ENCODE measurements at places on chromosomes 16 and 17.
A peak's percentile ranks its signal among the peaks of the same experiment; 100 is the strongest.

DNA sequence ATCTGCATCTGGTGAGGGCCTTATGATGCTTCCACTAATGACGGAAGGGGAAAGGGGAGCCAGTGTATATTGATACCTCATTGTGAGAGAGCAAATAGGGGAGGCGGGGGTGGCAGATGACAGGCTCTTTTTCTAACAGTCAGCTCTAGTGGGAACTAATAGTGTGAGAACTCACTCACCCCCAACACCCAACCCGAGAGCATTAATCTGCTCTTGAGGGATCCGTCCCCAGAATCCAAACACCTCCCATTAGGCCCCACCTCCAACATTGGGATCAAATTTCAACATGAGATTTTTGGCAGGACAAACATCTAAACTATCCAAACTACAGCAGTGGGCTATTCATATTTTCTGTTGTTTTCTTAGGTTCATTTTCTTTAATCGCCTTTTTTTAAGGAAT lies 54.4 kb downstream of the BPTF start:
- no peak for DNase-seq

- DNase-seq, result no peak
These were observed 2.6 kb downstream of the C16orf92 start for GRCh38 chr16:30025574-30025973.

DNA sequence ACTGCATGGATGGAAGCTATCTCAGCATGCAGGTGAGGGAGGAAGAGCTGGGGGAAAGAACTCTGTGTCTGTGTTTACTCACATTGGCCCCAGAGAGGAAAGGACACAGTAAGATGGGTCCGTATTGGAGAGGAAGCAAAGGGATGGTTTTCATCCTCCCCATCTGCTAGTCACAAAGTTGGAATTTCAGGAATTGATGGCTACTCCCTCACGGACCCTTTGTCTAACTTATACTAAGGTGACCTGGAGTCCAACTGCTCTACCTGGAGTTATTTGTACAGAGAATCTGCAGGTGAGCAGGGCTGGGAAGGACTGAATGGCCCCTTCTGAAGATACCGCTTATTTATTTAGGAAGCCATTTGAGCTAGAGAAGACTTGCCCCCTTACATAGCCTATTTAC lies 55.1 kb downstream of the WNT3 start:
- DNase-seq, result no peak

- DNase-seq, result peak; percentile 55
These were observed 24.6 kb downstream of the GPT2 start for GRCh38 chr16:46908540-46909372.

DNA sequence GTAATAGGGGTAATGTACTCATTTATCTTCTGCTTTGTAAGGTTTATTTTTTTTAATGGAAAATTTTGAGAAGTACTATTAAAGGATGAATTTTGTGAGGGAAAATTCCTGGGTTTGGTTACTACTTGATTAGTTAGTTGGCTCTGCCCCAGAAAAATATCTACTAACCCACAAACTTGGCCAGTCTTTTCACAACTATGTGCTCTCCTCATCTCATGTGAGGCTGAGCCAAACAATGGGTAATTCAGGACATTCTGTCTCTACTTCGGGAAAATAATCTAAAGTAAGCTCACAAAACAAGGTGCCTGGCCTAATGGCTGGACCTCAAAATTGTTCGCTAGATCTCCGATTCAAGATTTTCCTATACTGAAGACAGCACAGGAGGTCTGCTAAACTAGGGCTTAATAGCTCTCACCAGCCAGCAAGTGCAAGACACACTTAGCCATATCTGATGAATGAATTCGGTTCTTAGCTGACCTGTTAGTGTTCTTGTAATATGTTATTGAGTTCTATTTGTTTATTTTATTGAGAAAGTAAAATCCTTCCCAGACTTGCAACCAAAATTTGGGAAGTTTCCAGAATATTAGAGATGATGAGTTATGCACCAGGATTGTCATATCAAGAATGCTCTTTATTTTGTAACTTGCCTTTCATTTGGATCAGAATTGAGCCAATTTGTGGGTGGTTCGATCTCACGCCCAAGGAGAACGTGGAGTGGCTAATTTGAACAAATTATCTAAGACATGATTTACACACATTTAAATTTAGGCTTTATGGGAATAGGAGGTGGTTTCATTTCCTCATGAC lies 5.7 kb downstream of the KCNJ16 start:
- peak; percentile 58 for DNase-seq

DNA sequence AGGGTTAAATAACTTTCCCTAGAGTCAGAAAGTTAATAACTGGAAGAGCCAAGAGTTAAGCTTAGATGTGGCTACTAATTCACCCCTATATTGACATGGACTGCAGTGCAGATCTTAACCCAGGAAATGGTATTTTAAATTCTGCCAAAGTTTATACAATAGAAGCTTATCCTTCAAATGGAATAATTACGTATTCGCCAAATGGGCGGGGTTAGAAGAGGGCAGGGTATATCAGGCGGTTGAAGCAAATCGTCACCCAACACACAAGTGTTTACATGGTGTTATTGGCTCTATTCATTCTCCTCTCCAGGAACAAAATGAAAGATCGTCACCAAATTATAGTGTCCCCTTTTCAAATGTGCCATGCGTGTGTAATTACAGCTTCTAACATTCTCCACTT lies 182.7 kb downstream of the PRKCB start:
- DNase-seq, result no peak

DNA sequence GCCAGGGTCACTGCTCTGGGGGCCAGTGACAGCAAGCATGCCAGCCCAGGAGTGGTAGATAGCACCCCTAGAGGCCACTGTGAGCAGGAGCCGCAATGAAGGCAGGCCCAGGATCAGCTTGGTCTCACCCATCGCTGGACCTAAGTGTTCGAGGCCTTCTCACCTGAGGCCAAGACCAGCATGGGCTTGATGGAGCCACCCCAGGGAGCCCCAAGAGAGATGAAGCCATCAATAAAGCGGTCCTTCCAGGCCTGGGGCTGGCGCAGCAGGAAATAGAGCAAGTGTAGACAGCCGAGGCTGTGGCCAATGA lies 1.8 kb downstream of the LCAT start:
- no peak for DNase-seq

Measured in renal cortical epithelial cell (primary cell).